Epithelial cell of prostate (primary cell): ENCODE measurements at places on chromosomes 16 and 17.

DNA sequence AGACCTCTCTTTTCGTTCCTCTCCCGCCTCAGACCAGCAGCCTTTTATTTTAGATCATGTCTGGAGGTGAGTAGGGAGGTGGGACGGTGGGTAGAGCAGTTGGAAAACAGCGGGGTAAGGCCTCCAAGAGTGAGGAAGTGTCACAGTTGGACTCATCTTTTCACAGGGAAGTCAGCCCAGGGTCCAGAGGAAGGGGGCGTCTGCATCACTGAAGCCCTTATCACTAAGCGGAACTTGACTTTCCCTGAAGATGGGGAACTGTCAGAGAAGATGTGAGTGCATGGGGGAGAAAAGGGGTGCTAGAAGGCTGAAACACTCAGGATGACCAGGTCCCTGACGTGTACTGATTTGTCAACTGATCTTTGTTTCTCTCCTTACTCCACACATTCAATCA, 461 bp downstream of the LRRC46 start:
- DNase-seq, result no peak

- peak; percentile 83 for DNase-seq
These were observed 221.0 kb downstream of the CCDC182 start for GRCh38 chr17:57523926-57524632.

DNA sequence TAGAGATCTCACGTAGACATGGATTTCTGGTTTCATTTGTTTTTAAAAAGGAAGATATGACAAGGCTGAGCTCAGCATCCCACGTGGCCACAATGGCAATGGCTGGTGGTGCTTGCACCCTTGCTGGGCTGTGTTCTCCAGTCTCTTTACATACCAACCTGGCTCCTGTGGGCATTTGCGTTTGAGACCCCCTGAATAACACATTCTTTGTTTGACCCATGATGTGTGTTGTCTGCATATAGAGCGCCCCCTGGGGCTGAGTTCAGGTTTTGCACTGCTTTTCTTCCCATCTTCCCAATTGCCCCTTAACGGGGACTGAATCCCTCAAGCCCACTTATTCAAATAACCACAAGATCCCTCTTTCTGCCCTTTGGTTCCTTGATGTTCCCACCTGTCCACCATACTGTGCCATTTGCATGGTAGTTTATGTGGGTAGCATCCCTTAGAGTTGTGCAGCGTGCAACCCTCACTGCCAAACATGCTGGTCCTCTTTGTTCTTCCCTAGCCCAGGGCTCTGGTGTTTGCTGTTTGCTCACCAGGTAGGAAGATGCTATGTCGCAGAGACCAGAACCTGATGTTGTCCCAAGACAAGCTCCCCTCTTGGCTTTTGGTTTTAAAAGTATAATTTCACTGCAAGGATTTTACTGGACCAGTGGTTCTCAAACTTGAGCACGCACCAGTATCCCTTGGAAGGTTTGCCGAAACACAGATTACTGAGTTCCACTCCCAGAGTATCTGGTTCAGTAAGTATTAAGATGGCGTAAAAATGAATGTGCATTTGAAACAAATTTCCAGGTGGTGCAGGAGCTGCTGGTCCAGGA, 38.5 kb upstream of the NKD1 start:
- DNase-seq, result no peak

DNA sequence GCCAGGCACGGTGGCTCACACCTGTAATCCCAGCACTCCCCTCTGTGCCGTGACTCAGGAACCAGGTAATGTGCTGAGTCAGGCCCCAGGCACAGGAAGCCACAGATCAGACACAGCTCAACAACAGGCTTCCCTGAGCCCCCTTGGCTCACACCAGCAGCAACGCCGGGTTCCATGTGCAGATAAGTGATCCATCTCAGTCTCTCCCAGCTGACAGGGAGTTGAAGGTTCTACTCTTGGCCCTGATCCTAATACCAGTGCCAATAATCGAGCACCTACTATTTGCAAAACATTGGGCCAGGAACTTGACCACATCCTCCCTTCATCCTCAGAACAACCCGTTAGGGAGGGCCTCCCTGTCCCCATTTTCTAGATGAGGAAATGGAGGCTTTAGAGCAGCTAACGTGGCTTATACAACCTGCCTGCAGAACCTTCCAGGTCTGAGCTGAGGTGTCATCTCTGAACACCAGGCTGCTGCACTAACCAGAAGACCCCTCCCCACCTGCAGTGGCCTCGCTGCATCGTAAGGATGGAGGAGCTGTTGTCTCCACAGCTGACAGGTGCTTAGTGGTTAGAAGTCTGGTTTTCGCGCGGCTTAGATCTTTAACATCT, 64.8 kb upstream of the AMZ2 start:
- DNase-seq, result peak; percentile 22

- no peak for DNase-seq
These were observed 20.7 kb upstream of the C16orf78 start for GRCh38 chr16:49352892-49353291.

DNA sequence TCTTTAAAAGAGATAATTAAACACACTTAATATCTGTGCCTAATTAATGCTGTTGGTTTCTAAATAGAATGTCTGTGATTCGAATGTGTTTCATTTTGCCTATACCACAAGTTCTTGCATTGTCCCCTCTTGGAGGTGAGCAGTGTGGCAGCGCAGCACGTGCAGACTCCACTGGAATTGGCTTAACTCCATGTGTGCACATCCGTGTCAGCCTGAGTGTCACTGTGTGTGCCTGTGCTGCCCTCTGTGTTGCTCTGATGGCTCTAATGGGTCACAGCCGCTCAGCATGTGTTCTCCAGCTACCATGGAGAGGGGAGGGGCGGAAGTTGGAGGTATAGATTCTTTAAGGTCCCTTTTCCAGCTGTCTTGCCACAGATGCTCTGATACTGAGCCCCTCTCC, 226.6 kb downstream of the SPECC1 start:
- no peak for DNase-seq

DNA sequence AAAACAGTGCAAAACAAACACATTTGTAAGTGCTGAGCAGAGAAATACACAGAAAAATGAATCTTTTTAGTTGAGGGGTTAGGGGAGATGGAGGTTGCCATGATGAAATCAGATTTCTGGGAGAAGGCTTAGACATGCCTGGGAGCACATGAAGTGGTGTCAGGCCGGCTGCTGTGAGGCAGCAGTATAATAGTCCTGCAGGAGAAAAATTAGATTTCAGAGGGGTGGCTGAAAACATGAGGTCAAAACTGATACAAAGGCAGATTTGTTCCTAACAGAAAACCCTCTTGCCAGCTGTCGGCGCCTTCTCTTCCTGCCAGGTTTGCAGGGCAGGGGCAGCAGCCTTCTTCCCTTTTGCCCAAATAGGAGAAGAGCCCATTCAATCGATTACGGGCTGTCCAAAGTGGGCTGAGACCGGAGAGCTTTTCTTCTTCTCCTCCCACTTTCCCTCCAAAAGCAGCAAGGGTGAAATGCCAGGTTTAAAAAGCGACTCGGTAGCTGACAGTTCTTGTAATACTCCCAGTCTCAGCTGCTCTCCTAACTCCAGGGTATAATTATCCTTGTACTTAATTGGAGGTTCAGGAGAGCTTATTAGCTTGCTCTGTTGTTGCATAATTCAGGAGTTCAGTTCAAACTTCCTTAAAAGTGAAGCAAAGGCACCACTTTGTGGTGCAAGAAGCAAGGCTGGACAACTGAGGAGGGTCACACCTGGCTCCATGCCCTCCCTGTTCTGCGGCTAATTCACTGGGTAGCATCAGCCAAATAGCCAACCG, 80.0 kb downstream of the PCTP start:
- DNase-seq, result no peak

DNA sequence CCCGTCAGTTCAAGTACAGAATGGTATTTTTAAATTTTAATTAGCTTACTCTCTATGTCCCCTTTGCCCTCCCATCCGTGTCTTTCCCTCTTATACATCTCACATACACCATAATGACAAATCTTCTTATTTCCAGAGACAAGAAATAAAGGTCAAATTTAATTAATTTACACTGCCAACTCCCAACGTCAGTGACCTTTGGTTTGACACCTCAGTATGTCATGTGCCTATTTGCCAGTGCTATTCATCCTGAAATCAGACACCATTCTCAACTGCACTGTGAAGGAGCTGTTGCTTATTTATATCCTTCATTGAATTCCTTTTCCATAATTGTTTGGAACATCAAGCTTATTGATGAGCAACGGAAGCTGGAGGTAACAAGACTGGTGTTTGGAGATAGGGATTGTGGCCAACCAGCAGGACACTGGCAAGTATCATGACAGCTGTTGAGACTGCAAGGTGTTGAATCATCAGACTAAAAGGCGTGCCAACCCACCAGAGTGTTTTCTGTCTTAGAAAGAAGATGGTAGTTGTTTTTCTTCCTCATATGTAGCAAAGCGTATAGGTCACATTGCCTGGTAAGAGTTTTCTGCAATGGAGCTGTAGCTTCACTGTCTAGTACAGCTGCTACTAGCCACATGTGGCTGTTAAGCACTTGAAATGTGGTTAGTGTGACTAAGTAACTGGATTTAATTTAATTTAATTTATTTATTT, 12.5 kb downstream of the CALCOCO2 start:
- DNase-seq, result no peak

GRCh38 chr17:9809409-9809808, 12.5 kb downstream of the GSG1L2 start:
- DNase-seq, result no peak

DNA sequence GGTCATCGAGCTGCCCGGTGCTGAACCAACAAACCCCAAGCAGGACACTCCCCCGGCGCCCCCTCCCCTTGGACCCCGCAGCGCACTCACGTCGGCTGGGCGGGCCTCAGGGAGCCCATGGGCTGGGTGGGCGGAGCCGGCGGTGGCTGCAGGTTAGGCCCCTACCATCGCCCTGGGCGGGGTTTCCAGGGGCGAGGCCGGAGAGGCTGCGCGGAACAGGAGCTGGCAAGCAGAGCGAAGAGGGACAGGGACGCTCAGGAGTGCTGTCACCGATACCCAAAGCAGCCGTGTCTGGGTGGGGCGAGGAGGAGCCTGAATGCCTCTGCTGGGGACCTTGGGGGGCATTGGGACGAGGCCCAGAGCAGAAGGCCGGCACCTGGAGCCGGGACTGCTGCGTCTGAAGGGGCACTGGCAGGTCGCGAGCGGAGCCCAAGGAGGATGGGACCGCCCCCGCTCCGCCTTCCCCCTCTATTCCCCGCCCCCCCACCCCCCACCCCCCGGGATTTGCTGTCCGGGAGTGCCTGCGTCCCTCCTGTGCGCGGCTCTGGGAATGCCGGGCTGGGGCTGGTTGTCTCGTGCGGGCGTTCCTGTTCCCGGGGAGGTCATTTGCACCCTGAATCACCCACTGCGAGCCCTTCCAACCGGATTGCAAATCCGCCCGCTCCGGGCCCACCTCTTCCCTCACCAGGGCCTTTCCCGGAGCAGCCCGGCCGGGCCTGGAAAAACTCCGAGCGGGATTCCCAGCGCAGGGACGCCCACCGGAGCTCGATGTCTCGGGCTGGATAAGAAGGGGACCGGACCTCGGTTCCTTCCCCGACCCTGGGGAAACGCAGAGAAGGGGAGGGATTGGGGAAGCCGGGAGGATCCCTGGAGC, 902 bp downstream of the ARHGAP27 start:
- DNase-seq, result peak; percentile 57

- no peak for DNase-seq
These were observed 163.5 kb downstream of the SDK2 start for GRCh38 chr17:73480740-73481139.

- no peak for DNase-seq
These were observed 186.3 kb upstream of the SOX9 start for GRCh38 chr17:71934520-71934919.
